ENCODE measurements at places on chromosomes 3 and 15.
A peak's percentile ranks its signal among the peaks of the same experiment; 100 is the strongest.

GRCh38 chr3:107630779-107631178 is 108.0 kb downstream of the BBX start:
- no peak for DNase-seq

- no peak for DNase-seq
Measured at GRCh38 chr15:59696332-59696731, 7.2 kb upstream of the BNIP2 start.

DNA sequence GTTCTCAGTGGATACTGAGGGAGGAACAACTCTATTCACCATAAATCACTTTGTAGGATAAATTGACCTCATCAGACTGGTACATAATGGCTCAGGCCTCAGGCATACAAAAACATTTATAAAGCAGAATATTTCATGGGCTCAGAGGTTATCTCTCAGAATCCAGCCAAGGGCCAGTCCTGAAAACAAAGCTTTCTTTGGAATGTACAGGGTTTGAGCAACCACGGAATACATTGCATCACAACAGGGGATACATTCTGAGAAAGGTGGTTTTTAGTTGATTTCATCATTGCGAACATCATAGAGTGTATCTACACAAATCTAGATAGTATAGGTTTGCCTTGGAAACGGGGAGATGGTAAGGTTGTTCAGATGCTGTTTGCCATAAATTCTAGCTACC is 33.4 kb upstream of the CTDSPL2 start:
- DNase-seq, result no peak

DNA sequence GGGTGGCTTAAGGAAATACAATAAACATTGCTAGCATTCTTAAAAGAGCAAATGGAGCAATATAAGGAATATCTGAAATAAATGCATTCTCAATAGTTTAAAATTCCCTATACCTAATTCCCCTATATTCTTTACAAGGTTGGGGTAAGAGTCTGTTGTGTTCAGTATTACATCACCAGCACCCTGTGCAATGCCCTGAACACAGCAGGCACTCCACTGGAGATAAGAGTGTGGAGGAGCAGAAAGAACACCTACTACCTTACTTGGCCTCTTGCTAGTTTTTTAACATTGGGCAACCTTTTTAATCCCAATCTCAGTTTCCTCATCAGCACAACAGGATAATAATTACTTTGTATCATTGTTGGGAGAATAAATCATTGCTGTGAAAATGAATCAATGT is 140.2 kb upstream of the PLXND1 start:
- DNase-seq, result no peak

DNA sequence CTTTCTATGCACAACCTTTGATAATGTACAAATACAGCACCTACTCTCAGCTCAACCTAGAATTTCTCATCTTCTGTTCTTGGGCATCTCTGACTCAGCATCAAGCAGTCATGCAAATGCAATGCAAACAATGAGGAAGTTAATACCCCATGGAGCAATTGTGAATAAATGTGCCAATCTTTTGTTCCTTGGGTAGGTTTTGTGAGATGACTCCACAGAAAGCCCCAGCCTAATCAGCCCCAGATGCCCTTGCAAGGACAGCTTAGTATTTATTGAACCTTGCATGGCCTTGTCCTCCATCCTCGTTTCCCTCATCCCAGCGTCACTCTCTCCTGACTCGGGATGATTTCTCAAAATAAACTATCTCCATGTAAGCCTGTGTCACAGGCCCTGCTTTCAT is 494.7 kb upstream of the NECTIN3 start:
- DNase-seq, result peak; percentile 40

GRCh38 chr3:159029306-159030026 is 227.6 kb downstream of the MFSD1 start:
- DNase-seq, result no peak

- DNase-seq, result no peak
Measured at GRCh38 chr15:90471769-90472168, 58.0 kb upstream of the CRTC3 start.

Measured in NCI-H526 (cell line).